ENCODE measurements at places on chromosomes 12 and 14.

GRCh38 chr12:54654926-54655325 is 6.8 kb upstream of the DCD start:
- DNase-seq, result no peak

DNA sequence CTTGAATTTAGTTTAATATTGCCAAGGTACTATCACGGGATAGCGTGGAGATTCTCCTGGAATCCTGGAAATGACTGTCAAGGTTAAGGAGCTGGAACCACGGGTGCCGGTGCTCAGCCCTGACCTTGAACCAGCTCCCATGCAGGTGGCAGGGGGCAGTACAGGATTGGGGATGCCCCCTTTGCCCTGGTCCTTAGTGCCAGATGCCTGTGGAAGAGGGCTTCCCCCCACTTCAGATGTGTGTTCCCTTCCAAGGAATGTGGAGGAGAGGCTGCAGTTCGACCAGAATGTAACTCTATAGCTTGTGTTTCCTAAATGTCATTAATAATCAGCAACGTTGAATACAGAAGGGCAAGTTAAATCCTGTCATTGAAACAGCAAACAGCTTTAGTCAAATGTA is 258.9 kb downstream of the VRK1 start:
- DNase-seq, result no peak

GRCh38 chr12:110647631-110648040 is 33.7 kb downstream of the TCTN1 start:
- no peak for DNase-seq

DNA sequence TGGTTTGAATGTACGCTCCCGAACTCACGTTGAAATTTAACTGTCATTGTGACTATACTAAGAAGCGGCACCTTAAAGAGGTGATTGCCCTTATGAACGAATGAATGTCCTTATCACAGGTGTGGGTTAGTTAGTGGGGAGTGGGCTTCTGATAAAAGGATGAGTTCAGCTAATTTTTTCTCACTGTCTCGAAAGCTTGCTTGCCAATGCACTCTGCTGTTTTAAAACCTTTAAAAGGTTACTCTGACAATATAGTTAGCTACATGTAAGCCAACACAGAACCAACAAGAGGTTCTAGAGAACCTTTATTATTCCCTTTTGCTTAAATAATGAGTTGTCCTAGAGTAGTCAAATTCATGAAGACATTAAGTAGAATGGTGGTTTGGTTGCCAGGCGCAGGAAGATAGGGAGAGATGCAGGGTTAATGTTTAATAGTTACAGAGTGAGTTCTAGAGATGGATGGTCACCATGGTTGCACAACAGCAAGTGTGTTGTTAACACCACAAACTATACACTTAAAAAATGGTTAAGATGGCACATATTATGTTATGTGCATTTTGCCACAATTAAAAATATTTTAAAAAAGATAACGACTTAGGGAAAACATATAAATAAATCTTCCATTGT is 26.3 kb downstream of the RTN1 start:
- no peak for DNase-seq

- peak; percentile 19 for DNase-seq
These were observed 59.0 kb downstream of the CLMN start for GRCh38 chr14:95260537-95261361.

DNA sequence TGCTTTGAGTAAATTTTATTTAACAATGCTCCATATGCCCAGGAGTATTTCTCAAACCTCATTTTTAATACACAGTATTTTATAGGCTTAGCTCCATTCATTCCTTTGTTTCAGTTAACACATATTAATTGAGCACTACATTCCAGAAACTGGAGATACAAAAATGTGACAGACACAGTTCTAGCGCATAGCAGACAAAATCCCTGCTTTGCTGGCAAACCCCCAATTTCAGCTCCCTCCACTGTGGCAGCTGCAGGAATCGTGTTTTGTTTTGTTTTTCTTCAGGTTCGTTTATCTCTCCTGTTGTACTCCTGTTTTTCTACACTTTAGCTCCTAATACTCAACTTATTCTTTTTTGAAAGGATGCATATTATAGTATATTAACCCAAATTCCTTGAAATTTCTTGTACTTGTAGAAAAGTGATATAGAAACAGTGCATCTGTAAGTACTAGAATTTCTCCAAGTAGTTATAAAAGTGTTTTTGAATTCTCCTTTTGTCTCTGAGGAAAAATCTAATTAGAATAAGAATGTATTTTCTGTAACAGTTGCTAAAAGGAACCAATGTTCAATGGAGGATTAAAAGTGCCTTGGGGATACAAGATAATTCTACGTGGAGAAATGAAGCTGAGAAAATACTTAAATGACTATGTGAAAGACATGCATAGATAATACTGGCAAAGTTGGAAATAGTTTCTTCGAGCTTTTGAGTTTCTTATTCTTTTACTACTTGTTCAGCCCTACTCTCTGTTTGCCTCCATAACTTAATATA is 6.4 kb upstream of the RAB21 start:
- no peak for DNase-seq

- DNase-seq, result no peak
These were observed 140.5 kb downstream of the KCNA5 start for GRCh38 chr12:5184186-5184585.

GRCh38 chr12:16719713-16720416 is 113.9 kb upstream of the LMO3 start:
- DNase-seq, result no peak

GRCh38 chr12:75444429-75445136 is 36.0 kb upstream of the GLIPR1 start:
- no peak for DNase-seq

DNA sequence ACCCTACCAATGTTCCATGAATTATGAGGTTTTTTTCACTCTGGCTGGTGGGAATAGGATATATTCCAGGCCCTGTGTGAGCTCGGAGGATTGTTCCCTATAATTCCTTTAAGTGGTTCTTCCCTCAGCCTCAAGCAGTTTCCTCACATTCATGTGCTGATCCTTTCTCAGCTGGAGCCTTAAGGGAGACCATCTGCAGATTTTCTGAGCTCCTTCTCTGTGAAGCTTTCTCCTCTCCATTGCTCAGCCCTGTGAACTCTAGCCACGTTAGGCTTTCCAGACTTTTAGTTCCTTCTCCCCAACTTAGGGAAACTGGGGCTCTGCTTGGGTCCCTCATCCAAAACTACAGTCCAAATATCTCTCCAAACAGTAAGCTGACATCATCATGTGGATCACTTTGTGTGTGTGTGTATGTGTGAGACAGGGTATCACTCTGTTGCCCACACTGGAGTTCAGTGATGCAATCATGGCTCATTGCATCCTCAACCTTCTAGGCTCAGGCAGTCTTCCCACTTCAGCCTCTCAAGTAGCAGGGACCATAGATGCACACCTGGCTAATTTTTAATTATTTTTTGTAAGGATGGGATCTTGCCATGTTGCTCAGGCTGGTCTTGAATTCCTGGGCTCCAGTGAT is 219.5 kb upstream of the OTX2 start:
- no peak for DNase-seq

DNA sequence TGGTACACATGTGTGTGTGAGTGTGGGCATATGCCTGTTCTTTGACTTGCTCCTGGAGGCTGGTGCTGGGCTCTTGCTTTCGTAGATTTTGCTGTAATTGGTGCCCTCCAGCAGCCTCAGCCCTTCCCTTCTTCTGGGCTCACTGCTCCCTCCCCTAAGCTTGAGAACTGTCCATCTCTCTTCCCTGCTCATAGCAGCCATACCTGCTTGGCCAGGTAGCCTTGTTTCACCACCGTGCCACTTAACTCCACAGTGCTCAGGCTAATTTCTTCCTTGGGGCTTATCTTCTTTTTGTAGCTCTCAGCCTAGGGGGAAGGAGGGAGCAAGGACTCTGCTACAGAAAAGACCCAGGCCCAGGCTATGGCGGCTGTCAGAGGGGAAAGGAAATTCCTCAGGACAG is 19.8 kb downstream of the PLEK2 start:
- DNase-seq, result no peak

- DNase-seq, result no peak
These were observed 47.8 kb upstream of the CEP83 start for GRCh38 chr12:94507455-94507854.

DNA sequence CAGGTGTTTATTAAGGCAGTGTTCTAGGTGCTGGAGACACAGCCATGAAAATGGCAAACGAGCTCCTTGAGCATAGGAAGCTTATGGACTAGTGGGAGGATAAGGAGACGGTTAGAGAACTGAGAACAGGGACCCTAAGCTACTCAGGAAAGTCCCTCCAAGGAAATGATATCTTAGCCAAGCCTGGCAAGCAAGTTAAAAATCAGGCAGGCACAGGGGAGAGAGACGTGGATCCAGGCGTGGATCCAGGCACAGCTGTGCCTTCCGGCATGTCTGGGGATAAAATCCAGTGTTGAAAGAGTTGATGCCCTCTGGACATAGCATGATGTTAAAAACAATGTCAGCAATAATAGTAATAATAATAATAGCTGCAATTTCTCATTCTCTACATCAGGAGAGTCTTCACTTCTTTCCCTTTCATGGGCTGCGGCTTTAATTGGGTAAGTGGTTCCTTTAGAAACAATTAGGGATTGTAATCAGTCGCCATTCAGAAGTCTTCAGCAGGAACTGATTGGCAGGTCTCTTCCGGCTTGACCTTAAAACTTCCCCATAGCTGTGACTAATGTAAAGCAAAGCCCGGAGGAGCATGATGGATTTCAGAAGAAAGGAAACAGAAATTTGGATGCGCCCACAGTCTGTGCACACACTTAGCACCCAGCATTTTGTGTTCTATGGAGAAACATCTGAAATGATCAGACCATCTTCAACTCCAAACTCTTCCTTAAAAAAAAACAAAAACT is 230.2 kb downstream of the SLC41A2 start:
- no peak for DNase-seq

GRCh38 chr12:3129301-3130056 is 52.3 kb downstream of the TSPAN9 start:
- no peak for DNase-seq

DNA sequence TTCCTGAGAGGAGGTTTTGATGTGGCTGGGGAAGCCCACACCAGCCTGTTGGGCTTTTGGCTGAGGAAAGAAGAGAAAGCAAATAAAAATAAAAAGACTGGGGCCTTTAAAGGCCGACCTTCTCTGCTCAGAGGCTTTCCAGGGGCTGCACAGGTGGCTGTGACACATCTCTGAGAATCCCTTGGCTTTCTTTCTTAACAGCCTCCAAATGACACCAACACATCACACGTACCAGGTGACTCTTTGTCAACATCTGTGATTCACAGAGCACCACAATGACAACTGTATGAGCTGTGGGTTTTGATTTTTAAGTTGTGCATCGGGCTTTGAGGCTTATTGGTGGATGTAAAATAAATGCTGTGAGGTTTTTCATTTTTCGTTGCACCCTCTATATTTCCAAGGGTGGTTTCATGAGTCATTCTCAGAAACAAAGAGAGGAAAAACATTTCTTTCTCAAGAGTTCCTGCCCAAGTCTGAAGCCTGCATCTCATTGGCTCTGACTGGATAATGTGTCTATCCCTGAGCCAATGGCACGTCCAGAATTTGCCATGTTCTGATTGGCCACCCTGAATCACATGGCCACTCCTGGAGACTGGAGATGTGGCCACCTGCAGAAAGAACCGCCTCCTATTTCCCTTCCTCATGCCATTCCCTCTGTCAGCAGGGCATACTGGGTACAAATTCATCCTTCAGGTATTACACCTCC is 349.0 kb downstream of the GLT1D1 start:
- DNase-seq, result no peak

- no peak for DNase-seq
These were observed 3.0 kb downstream of the ETV6 start for GRCh38 chr12:11652351-11653040.

- no peak for DNase-seq
These were observed 13.6 kb downstream of the PLEKHG3 start for GRCh38 chr14:64717870-64718269.
